AG10803 (cell line): ENCODE measurements at places on chromosomes 5 and 9.
A peak's percentile ranks its signal among the peaks of the same experiment; 100 is the strongest.

DNA sequence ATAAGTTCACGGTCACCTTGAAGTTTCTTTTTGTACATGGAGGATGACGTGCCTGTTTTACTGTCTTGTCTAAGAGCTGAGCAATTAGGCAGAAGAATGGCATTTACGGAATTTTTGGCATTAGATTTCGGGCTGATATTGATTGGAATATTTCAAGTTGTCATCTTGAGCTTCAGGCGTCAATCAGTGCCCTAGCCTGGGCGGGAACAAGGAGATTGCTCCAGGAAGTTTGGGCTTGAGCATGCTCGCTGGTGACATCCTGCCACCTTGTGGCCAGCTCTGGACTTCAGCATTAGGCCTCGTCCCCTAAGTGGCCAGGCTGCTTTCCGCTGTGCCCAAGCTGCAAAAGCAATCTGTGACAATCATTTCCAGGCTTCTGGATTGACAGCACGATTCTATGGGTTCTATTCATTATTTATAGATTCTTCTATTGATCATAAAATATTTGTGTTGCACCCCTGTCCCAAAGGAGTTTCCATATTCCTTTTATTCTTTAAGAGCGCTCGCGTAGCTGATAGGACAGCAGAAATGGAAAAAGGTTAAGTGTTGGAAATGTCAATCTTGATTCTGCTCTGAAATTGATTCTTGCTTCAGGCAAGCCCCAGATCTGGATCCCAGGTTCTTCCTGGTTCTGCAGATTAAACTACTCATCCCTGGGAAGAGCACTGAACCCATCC, 79.3 kb downstream of the SLC28A3 start:
- peak; percentile 83 for DNase-seq

- peak; percentile 18 for DNase-seq
These were observed 79.8 kb downstream of the ARSB start for GRCh38 chr5:78905084-78905938.

DNA sequence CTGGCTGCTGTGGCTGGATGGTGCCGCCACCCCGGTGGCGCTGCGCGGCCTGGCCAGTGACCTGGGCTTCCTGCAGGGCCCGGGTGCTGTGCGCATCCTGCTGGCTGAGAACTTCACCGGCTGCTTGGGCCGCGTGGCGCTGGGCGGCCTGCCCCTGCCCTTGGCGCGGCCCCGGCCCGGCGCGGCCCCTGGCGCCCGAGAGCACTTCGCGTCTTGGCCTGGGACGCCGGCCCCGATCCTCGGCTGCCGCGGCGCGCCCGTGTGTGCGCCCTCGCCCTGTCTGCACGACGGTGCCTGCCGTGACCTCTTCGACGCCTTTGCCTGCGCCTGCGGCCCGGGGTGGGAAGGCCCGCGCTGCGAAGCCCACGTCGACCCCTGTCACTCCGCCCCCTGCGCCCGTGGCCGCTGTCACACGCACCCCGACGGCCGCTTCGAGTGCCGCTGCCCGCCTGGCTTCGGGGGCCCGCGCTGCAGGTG, 17.5 kb downstream of the CRB2 start:
- DNase-seq, result no peak

GRCh38 chr9:91843623-91844148, 106.3 kb downstream of the ROR2 start:
- DNase-seq, result peak; percentile 36

DNA sequence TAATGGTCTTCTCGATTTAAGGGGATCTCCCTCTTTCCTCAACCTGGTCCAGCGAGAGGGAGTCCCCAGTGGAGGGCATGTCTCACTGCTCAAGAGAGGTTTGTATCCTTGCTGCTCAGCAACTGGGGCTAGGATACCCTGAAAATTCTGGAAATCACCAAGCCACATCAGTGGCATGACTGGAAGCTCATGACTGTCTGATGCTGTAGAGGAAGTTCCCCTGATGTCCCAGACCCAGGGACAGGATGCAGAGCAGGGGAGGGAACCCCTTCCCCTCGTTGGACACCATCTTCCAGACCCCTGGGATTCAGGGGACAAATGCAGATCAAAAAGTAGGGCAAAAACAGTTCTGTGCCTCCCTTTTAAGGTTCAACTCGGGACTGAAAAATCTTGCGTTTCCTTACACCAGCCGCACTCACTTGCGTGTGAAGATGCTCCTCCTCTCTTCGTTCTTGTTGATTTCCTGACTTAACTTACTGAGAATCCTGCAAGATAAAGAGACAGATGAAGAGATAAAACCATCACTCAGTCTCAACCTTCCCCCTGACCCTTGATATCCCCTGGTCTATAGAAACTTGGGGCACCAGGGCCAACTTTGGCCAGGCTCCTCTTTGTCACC, 22.1 kb downstream of the LCP2 start:
- DNase-seq, result no peak

- peak; percentile 67 for DNase-seq
These were observed 71.4 kb downstream of the SLC12A2 start for GRCh38 chr5:128154943-128155342.

DNA sequence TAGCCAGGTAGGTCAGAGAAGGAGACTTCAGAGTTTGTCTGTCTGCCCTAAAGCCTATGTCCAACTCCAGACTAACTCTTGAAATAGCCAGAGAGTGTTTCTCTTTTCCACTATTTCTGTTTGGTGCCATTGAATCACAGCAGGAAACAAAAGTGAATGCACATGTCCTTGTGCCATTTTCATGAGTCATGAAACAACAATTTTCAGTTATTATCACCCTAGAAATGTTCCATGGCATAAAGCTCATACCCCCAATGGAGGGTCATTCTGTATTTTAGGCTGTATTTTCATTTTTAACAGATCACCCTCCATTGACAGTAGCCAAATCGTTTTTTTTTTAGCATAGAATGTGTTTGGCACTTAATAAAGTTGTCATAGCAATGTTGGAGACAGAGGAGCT, 124.7 kb downstream of the PAPPA start:
- no peak for DNase-seq

- DNase-seq, result peak; percentile 100
These were observed 25.7 kb downstream of the DPYSL3 start for GRCh38 chr5:147483961-147484707.

DNA sequence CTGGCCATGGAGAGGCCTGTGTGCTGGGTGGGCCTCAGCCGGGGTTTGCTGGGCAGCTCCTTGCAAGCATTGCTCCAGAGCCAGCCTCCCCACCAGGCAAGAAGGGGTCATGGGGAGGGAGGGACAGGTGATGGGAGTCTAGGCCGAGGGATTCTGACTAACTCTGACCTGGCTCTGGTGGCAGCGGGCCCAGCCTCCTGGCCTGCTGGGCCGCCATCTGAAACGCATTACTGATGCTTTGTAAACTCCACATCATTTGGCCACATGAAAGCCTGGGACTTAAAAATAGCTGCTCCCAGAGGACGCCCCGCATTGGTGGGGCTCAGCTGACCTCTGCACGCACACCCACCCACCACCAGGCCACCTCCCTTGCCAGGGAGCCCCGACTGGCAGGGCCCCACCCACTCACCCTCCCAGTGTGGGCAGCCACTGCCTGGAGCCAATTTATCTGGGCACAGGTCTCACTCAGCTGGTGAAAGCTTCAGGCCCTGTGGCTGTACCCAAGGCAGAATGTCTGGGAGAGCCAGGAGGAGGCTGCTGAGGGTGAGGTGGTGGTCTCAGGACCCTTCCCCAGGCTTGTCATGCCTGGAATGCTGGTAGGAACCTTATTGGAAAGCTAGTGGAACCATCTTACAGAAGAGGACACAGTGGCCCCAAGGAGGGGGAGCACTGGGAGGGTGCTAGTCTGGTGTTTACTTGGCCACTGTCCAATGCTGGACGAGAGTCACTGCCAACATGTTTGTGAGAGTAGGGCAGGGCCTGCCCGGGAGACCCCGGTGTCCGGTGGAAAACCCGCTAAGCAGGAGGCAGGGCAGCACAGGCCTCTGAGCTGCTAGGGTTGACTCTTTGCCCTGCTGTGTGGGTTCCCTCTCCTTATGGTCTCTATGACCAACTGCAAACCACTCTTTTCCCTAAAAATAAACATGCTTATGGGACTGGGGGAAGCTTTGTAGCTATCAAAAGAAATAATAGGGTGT, 10.8 kb downstream of the TCF7 start:
- DNase-seq, result peak; percentile 95

DNA sequence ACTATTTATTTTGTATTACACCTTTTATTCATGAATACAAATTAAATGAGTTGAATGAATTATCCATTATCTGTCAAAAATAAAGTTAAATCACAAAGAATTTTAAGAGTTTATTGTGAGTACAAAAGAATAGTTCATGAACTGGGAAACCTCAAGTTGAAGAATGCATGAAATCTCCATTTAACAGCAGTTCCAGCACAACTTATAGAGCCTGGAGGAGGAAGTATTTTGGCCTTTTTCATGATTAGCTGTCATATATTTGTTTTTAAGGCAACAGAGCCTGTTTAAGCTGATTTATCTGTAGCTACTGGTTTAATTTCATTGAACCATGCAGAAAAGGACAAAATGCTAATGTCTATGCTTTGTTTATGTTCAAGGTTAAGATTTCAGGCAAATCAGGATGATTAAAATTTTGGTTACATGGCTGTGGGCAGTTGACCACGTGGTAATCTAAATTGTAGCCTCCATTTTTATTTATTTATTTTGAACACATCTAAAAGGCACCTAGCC, 12.2 kb downstream of the SPINK1 start:
- DNase-seq, result no peak
